ENCODE measurements at places on chromosomes 1 and 21. TPM values are rescaled to one million over a fixed set of nuclear protein-coding genes. Genes with fewer than 3 reads are reported as not detected.

Gene BEND5
- 18.8 TPM for total RNA-seq

Gene AMY2A
- not detected for total RNA-seq

Gene GPR52
- 2.9 TPM for total RNA-seq

Gene INSRR
- total RNA-seq: under 0.01 TPM

Gene GUCA2A
- not detected for total RNA-seq

Gene ADCY10
- 0.41 TPM for total RNA-seq

Gene ADGRL4
- 1.2 TPM for total RNA-seq

Gene IL20
- not detected for total RNA-seq

Gene SPATA17
- 5.3 TPM for total RNA-seq

Gene CYP4Z1
- total RNA-seq: 0.41 TPM

Gene TMEM52
- 1.6 TPM for total RNA-seq

Gene OR2G6
- not detected for total RNA-seq

Gene OR4F16
- total RNA-seq: not detected

Gene GBP3
- 0.82 TPM for total RNA-seq

Gene PLA2G2F
- total RNA-seq: not detected

Gene LCE2B
- total RNA-seq: not detected

Gene LINGO4
- total RNA-seq: not detected

Gene TSSK3
- 0.41 TPM for total RNA-seq

Measured in frontal cortex (tissue), 4 donors.